ENCODE measurements at places on chromosomes 12 and 14.

DNA sequence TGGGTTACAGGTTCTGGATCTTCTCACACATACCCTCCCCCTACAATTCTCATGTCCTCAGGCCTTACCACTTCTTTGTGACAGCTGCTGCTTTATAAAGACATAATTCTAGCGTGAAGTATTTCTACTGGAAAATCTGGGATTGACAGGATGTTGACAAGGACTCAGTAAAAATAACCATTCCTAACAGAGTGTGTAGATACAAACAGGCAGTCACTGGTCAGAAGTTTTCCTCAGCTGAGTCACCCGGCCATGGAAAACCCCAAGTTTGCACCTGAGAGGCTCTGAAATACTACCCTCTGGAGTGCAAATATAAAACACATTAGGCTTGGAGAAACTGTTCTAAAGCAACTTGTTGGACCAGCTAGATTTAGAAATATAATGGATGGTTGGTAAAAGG lies 54.4 kb downstream of the SPPL3 start:
- DNase-seq, result no peak

GRCh38 chr14:94638339-94638738 lies 26.1 kb downstream of the SERPINA3 start:
- no peak for DNase-seq

- no peak for DNase-seq
Observed at GRCh38 chr14:104843006-104843405, 22.1 kb upstream of the CEP170B start.

DNA sequence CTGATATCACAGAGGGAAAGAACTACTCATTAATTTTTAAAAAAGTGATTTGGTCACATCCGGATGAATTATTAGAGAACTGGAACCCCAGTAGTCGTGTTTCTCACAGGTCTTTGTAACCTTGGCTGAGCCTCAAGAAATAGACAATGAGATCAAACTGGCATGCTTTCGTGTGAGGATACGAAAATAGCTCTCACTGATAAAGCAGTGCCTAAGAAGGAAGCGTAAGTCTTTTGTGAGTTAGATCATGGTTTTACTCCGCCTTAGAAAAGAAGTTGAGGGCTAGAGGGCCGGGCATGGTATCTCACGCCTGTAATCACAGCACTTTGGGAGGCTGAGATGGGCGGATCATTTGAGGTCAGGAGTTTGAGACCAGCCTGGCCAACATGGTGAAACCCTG lies 33.8 kb upstream of the GALNT16 start:
- DNase-seq, result no peak

DNA sequence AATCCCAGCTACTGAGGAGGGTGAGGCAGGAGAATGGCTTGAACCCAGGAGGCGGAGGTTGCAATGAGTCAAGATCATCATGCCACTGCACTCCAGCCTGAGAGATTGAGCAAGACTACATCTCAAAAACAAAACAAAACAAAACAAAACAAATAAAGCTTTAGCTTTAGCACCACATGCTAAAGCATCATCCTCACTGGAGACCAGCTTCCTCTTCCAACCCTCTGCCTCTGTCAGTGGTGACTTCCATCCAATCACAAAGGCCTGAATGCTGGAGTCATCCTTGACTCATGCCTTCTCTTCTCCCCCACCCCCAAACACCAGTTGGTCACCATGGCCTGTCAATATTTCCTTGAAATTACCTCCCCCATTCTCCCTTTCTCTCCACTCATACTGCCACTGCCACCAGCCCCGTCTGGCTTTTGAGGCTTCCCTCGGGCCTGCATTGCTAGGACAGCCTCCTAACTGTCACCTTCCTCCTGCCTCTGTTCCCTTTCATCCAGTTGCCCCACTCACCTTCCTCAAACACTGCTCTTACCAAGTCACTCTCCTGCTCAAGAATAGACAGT lies 1.4 kb downstream of the ZNF385A start:
- no peak for DNase-seq

DNA sequence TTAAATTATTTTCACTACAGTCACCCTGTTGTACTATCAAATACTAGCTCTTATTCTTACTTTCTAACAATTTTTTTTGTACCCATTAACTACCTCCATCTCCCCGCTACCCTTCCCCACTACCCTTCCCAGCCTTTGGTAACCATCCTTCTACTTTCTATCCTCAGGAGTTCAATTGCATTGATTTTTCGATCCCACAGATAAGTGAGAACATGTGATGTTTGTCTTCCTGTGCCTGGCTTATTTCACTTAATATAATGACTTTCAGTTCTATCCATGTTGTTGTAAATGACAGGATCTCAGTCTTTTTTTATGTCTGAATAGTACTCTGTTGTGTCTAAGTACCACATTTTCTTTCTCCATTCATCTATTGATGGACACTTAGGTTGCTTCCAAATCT lies 117.8 kb downstream of the FIGNL2 start:
- DNase-seq, result no peak

- no peak for DNase-seq
Observed at GRCh38 chr12:49259452-49259851, 5.4 kb upstream of the TUBA1C start.

- no peak for DNase-seq
Observed at GRCh38 chr14:23577004-23577681, 1.4 kb downstream of the JPH4 start.

DNA sequence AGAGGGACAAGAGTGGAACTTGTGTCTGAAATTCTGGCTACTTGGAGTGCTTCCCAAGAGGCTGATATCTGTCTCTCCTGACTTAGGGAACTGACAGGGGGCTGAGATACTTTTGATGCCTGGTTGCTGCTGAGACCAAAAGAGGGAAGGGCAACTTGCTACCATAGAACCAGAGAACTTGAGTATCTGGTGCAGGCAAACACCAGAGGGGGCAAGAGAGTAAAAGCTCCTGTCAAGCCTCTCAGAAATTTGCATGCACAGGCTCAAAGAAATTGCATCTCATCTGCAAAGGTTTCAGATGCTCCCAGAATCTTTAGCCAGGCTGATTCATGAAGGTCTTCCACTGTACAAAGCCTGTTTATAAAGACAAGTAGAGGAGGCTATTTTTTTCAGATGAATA lies 391.3 kb upstream of the FOXG1 start:
- DNase-seq, result no peak

GRCh38 chr12:709455-710020 lies 42.8 kb upstream of the WNK1 start:
- DNase-seq, result no peak

DNA sequence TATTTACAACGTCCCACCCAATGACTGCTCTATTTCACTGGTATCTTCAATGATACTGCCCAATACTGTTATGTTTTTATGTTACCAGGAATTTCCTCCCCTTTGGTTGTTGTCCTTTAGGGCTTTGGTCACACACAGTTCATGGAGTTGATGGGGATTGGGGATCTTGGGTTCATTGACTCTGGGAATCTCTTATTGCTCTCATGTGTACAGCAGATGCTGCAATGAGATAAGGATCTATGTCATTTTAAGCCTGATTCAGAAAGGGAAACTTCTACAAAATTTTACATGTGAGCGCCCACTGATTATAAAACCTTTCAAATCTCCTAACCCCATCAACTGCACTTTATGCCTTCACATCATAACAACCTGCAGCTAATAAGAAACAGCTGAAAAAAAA lies 67.2 kb downstream of the FAR2 start:
- DNase-seq, result no peak

- DNase-seq, result peak; percentile 84
Observed at GRCh38 chr12:122067966-122068365, 10.6 kb upstream of the MLXIP start.

- no peak for DNase-seq
Observed at GRCh38 chr12:93784339-93785086, 107.3 kb downstream of the CRADD start.

GRCh38 chr14:37170237-37170636 lies 2.2 kb downstream of the SLC25A21 start:
- no peak for DNase-seq

DNA sequence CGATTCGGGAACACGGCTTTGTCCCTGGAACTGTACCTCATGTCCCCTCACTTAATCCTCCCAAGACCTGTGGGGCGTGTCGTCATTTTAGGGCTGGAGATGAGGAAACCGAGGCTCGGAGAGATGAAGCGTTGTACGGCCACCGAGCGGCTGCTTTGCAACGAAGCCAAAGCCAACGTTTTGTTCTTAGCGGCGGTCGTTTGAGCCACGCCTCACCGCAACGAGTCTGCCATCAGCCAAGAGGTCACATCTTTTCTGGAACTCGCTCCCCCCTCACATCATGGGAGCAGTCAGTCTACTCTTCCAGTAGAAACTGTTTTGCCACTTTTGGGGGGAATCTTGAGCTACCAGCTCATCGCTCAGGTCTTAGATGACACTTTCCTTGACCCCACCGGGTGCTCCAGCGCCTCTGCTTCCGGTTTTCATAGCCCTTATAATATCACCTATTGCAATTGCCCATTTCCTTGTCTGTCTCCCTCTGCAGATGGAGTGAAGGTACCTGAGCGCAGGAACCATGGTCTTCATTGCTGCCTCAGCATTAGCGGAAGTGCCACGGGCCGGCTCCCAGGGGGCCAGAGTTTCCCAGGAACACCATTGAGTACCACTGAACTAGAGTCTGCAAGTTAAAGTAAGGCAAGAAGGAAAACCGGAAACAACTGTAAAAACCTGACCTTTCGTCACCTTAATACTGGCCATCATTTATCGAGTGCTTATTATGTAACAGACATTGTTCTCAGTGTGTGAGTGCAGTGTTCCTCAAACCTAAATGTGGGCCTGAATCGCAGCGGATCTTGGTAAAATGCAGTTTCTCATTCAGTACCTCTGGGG lies 19.6 kb downstream of the NINJ2 start:
- no peak for DNase-seq

- DNase-seq, result no peak
Observed at GRCh38 chr14:64201296-64201695, 92.9 kb downstream of the ESR2 start.

- no peak for DNase-seq
Observed at GRCh38 chr12:101968770-101969169, 91.4 kb downstream of the DRAM1 start.

DNA sequence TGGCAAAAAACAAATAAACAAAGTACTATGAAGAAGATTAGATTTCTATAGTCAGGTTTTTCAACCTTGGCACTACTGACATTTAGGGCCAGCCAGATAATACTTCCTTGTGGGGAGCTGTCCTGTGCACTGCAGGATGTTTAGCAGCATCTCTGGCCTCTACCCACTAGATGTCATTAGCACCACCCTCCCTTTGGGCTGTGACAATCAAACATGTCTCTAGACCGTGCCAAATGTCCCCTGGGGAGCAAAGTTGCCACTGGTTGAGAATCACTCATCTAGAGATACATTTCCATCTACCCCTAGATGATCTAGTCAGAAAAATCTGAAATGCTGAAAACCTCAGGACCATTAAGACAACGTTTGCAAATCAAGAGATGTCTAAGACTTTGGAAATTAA lies 29.9 kb downstream of the SRRM4 start:
- no peak for DNase-seq

- DNase-seq, result peak; percentile 57
Observed at GRCh38 chr12:53750812-53751335, 905 bp downstream of the CISTR start.

DNA sequence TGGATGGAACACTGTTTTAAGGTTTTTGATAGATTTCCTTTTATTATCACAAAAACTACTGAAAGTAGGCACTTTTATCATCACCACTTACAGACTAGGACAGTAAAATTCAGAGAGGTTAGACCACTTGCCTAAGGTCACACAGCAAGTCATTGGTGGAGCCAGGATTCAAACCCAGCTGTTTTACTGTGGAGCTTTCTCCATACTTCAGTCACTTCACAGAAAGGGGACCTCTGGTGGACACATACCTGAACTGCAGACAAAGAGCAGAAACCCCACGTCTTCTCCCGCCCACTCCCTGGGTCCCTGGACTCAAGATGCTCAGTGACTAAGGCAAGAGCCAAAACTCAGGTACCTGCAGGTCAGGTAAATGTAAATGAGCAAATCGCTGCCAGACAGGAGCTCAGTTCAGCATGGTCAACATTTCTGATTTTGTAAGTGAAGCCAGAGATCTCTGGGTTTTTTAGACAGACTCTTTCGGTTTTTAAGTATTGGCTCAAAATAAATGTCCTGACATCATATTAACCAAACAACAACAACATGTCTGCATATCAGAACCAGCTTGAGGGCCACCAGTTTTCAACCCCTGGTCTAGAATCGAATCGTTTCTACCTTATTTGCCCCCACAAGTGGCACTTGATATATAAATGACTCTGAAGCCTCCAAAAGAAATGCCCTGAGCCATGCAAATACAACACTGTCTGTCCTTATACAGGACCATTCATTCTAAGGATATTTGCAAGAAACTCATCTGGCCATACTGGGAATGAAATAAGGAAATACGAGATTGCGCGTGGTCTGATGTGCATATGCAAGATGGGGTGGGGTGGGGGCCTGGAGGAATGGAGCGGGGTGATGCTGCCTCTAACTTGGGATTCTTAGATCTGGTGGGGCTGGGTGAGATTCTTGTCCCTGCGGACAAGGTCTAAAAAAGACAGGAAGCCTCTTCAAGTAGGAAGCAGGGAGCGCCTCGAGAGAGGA lies 110.9 kb downstream of the KSR2 start:
- peak; percentile 77 for DNase-seq

- DNase-seq, result peak; percentile 30
Observed at GRCh38 chr12:27123642-27124041, 41.3 kb upstream of the C12orf71 start.

All from GM10248 (cell line).